Stimulated activated CD4-positive, alpha-beta T cell treated with anti-CD3 and anti-CD28 coated beads, TNF-alpha, amount 100 ng/mL, for 4 hours (primary cell): ENCODE measurements at places on chromosomes 12 and 14.

- no peak for DNase-seq
These were observed 71.1 kb downstream of the PTCSC3 start for GRCh38 chr14:36105401-36105800.

- no peak for DNase-seq
These were observed 99.7 kb downstream of the FGD4 start for GRCh38 chr12:32499048-32499447.

DNA sequence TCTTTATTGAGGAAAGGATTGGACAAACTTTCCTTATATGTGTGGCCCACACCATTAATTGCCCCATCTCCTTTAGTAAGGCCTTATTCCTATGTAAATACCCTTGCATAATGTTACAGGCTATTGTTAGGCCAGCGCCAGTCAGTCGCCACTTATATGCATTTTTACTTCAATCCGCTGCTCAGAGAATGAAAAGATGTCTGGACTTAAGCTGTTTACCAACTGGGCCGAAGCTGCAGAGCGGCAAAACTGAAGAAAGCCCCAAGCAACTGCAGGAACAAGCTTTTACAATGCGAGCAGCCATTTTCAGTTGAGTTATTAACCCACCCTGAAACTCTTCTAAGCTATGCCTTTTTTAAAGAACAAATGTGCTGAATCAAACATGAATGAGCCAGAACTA lies 92.1 kb upstream of the OTX2 start:
- no peak for DNase-seq

GRCh38 chr12:75658286-75658685 lies 146.9 kb upstream of the KRR1 start:
- DNase-seq, result no peak

DNA sequence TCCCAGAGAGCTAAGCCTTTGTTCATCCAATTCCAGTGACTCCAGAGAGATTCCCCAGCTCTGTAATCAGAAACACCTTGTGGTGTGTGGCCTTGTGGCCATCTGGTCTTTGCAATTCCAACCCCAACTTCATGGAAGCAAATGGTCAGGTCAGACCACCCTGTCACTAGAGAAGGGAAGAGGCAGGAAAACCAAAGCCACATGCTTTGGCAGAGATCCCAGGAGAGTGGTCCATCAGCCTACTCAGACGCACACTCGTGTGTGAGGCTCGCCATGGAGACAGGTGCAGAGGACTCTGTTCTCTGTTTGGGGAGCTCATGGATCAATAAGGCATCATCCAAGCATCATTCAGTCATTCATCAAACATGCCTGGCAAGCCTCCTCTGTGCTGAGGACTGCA lies 46.2 kb upstream of the TUNAR start:
- no peak for DNase-seq

DNA sequence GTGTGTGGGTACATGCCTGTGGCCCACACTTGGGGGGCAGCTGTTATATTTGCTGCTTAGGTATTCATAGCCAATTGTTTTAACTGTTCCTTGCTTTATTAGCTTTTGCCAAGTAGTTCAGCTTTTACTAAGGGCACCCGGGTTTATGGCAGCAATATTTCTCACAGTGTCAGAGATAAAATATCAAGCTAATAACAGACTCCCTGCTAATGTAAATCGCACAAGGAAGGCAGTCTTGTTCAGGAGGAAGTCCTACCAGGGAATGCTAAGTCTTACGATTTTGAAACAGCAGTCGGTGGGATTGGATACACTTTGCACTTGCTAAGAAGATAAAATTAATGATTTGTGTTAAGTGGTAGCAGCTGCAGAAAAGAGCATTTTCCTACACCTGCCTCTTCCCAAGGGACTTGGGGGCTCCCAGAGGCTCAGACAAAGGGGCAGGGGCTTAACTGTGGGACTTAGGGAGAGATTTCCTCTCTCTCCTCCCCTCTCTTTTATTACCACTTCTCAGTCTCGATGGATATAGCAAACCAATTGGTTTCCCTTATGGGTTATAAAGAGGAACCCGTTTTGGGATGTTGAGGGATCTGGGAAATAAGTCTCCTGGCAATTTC lies 175.1 kb downstream of the NRXN3 start:
- no peak for DNase-seq

GRCh38 chr12:22765421-22766130 lies 140.6 kb downstream of the ETNK1 start:
- DNase-seq, result no peak

GRCh38 chr12:18153826-18154225 lies 63.8 kb upstream of the RERGL start:
- no peak for DNase-seq

DNA sequence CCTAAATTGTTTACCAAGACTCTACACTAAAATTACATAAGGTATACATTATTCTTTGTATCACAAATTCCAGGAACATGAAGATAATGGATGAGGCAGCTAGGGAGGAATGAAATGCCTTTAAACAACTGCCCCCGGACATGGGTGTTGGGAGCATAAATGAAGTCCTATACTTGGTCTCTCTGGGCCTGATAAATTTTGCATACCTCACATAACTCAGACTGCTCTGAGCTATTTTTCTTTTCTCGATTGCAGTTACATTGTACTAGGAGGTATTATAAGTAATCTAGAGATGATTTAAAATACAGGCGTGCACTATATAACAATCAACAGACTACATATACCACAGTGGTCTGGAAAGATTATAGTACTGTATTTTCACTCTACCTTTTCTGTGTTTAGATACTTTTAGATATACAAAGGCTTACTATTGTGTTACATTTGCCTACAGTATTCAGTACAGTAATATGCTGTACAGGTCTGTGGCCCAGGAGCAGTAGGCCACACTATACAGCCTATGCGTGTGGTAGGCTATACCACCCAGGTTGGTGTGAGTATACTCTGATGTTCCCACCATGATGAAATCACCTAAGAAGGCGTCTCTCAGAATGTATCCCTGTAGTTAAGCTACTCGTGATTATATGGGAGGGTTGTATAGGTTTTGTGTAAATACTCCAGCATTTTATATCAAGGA lies 14.3 kb downstream of the FNTB start:
- no peak for DNase-seq

DNA sequence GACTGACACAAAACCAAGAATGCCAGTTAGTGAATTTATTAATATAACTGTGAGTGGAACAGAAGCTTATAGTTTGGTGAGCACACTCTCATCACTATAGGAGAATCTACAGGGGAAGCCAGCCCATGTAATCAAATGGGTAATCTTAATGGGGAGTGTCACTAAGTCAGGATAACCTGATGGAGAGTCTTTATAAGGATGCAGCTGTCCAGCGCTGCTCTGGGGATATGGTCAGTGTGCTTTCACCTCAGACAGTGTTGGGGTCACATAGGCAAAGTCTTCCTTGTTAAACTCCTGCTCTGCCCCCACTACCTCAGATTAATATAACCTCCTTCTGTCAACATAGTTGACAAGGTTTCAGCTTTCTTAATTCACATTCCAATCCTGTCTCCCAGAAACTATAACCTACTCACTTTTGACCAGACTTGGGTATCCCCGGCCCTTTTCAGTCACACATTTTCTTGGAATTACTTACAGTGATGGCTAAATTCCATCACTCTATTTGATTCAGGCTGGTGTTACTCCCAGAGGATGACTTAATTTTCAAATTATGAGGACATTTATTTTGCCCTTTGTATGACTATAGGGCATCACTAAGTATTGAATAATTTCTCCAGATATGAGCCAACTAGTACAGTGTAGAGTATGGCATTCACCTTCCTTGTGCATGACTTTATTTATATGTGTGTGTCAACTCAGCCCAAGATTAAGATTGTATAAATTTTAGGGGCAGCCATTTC lies 13.2 kb downstream of the STK38L start:
- DNase-seq, result no peak

DNA sequence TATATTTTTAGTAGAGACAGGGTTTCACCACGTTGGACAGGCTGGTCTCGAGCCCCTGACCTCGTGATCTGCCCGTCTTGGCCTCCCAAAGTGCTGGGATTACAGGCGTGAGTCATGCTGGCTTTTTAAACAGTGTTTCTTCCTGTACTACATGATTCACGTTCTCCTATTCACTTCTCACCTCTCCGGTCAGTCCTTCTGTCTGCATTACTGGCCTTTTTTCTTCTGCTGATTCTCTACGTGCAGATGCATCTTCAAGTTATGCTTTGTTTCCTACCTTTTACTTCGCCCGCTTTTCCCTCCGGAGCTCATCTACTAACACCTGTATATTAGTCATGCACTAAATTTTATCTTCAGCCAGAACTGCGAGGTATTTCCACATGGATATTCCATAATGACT lies 296.2 kb upstream of the FLRT2 start:
- no peak for DNase-seq

GRCh38 chr12:24596768-24597388 lies 352.0 kb downstream of the BCAT1 start:
- DNase-seq, result no peak

DNA sequence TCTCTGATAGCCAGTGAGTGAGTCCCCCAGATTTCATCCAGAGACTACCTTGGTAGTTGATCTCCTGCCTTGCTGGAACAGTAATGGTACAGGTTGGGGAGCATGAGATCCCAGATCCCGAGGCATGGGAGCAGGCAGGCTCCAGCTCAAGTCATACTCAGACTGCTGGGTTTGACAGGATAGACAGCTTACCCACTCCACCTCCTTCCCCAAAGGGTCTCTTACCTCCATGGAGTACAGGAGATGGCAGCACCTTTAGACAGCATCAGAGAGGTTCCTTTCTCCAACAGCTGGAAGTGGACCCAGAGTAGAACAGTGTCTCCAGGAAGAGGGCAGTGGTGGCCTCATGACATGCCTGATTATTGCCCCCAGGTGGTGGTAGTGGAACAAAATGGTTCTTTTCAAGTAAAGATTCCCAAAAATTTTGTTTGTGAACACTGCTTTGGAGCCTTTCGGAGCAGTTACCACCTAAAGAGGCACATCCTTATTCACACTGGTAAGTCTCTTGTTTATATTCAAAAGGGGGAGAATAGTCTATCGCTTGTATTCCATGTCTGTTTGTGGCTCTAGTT lies 4.9 kb upstream of the CSAD start:
- no peak for DNase-seq

GRCh38 chr12:16568873-16569272 lies 37.1 kb downstream of the LMO3 start:
- DNase-seq, result no peak

GRCh38 chr12:49276304-49277290 lies 11.7 kb downstream of the TUBA1C start:
- no peak for DNase-seq

- DNase-seq, result no peak
These were observed 101.1 kb upstream of the DCD start for GRCh38 chr12:54749191-54749818.

- DNase-seq, result no peak
These were observed 117.7 kb upstream of the C14orf180 start for GRCh38 chr14:104461676-104462449.

DNA sequence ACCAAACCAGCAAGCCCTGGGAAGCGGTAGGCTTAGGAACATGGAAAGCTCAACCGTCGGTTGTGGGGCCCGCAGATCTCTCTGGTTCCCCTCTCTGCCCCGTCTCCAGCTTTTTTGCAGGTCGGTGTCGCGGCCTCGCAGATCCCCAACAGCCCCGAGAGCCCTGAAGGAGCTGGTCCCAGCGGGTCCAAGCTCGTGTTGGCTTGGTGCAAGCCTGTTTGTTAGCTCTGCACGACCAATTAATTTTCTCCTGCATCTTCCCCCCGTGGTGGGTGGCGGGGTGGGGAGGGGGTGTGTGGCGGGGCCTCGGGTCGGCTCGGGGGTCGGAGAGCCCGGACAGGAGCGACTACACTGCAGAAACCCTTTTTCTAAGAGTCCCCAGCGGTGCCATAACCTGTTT lies 449 bp upstream of the SLC24A4 start:
- no peak for DNase-seq

GRCh38 chr12:120658286-120659150 lies 18.1 kb downstream of the CABP1 start:
- no peak for DNase-seq

DNA sequence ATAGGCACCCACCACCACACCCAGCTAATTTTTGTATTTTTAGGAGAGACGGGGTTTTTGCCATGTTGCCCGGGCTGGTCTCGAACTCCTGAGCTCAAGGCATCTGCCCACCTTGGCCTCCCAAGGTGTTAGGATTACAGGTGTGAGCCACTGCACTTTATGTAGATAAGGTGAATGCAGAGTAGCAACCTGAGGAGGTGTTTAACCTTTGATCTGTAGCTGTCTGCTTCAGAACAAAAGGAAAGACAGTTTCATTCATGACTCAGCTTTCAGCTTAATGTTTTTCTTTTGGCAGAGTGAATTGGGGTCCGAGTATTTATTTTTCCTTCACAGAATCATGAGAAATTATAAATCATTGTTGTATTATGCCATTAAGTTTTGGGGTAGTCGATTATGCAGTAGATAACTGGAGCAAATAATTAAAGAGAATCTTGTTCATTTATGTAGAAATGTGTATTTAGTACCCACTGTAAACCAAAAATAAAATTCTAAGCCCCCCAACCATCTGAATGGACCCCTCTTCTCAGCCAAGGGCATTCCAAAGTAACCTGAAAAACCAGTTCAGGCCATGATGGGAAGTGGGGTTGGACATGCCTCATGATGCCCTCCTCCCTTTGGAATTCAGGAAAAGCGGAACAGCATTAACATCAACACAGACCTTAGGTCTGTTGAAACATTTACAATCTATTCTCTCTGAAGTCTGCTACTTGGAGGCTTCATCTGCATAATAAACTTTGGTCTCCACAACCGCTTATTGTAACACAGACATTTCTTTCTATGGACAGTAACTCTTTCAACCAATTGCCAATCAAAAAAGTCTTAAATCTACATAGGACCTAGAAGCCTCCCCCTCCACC lies 10.7 kb upstream of the STX2 start:
- DNase-seq, result no peak

DNA sequence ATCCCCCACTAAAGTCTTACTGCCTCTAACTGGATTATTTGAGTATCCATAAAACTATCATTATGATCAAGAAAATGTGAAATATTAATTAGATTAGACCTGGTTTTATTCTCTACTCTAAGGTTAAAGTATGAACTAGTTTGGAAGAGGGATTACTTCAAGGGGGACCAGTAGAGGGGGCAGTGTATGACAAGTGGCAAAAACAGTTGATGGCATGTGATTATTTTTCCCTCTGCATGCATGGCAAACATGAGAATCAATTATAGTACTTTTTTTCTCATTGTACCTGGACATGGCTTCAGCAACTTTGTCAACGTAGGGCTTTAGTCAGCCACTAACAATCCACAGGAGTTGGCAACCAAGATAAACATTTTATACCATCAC lies 145.0 kb upstream of the SLC38A2 start:
- no peak for DNase-seq
